ENCODE measurements at places on chromosomes 2 and 18.

DNA sequence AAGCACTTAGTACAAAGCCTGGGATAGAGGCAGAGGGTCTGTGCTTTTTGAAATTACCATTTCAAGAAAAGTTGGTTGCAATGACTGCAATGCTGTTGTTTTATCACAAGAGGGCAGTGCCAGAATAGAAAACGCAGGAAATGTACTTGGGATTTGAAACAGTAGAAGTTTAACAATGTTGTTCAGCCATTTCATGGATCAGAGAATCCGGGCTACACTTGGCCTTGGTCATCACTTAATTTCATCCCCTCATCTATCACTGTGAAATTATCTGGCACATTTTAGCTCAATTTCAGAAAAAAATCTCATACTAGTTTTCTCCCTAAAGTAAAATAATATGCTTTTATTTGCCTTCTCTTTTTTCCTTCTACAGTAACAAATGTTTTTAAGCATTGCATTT is 70.8 kb downstream of the RAPGEF4 start:
- DNase-seq, result peak; percentile 97

GRCh38 chr2:231666171-231667095 is 41.9 kb upstream of the PTMA start:
- peak; percentile 95 for DNase-seq

DNA sequence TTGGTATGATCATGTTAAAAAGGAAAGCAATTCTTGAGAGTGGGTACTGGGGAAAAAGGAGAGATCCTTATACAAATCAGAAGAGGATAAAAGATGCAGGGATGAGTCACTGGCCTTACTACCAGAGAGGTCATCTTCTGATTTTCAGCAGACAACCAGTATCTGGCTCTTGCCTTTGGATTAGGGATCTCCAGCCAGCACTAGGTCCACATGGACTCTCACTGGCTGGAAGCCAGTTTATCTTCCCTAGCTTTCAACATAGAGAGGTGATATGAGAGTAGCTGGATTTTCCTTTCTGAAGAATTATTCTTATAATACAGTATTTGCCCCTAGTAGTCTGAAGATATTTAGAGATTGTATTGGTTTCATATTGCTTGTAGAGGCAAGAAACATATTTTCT is 30.2 kb downstream of the CERKL start:
- no peak for DNase-seq

DNA sequence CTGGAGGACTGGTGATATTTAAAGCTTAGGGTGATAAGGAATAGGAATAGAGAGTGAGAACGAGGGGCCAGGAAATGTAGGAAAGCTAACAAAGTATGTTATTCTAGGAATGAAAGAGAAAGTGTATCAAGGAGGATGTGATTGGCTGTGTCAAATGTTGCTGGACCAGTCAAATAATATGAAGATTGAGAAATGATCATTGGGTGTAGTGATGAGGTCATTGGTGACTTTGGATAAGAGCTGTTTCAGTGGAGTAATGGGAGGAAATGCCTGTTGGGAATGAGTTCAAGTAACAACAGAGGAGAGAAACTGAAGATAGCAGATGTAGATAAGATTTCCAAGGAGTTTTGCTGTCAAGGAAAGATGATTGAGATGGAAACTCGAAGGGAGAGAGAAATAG is 74.4 kb downstream of the UBE2E3 start:
- no peak for DNase-seq

DNA sequence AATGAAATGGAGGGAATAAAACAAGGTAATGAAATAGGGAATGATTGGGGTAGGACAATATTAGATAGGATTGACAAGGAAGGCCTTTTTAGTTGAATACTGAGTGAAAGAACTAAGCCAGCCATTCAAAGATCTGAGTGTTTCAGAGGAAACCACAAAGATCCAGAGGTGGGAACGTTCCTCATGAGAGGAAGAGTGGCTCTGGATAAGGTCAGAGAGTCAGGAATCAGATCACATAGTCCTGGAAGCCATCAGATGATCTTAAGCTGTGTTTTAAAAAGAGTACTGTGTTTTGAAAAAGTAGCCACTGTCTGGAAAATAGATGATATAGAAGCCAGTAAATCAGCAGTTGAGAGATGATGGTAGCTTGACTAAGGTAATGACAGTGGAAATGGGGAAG is 11.8 kb downstream of the TTLL4 start:
- DNase-seq, result no peak

GRCh38 chr2:79375817-79376216 is 137.0 kb upstream of the CTNNA2 start:
- no peak for DNase-seq

- no peak for DNase-seq
Measured at GRCh38 chr2:239865059-239865639, 160.0 kb downstream of the NDUFA10 start.

DNA sequence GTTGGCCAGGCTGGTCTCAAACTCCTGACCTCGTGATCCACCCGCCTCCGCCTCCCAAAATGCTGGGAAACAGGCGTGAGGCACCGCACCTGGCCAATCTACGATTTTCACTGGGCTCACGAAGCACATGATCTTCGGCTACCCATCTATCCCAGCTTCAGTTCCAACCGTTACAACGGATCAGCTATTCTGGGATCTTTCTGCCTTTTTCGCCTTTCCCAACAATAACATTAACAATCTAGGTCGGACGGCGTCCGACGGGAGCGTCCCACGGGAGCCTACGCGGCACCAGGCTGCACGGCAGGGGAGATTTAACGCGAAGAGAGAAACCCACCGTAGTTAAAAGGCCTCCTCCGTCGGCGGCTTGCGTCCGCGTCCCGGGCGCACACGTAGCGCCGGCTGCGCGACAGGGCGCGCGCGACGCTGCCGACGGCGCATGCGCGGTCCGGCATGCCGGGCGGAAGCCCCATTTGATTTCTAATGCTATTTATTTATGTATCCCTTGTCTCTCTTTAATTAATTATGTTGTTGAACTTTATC is at the start of gene MSL3B:
Gene MSL3B, minus strand, starts transcription at position 394 of the 540 bp plus-strand sequence.
- peak; percentile 62 for DNase-seq

GRCh38 chr18:12657684-12658425 is at the start of gene SPIRE1:
Gene SPIRE1, minus strand, starts transcription at chr18:12658107. Its CDS starts 241 bp downstream, at chr18:12657866.
- DNase-seq, result peak; percentile 48

DNA sequence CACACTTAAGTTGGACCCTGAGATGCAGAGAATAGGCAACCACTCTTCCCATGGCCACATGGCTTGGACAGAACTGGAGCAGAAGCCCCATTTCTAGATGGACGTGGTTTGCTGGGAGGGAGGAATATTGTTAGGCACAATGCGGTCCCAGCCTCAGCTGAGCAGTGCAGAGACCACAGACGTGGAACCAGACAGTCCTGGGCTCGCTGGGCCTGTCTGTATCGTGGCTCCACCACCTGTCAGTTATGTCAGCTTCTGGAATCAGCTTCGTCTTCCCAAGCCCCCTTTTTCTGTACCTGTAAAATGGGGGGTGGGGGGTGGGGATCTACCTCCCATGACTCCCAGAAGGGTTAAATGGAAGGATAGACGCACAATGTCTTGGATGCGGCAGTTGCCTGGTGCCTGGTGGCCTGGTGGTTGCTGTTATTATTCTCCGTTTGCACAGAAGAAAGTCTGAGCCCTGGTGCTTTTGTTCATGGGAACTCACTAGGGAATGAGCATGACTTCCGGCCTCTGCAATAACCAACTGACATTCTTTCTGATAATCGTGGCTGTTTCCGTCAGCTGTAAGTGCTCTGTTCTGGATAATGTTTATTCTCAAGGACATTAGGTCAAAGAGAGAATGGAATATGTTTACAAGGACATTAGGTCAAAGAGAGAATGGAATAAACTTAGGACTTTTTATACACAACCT is 31.4 kb downstream of the COLEC11 start:
- DNase-seq, result no peak

DNA sequence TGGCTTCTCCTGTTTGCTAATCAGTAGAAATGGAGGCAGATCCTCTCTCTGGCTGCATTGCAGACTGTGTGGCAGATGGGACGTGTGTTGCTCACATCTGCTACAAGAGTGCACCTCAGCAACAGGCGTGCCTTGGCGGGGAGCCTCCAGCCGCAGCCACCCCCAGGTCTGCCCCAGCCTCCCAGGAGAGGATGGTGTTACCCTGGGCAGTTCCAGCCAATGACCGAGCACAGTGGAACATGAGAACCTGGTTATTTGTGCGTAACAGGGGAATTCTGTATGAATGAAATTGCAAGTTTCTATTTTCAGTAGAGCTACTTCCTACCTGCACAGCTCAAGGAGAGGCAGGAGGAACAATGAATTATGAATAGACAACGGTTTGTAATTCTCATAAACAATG is 130.6 kb upstream of the CBLN2 start:
- no peak for DNase-seq

GRCh38 chr2:70716951-70717350 is 51.0 kb downstream of the ADD2 start:
- no peak for DNase-seq

DNA sequence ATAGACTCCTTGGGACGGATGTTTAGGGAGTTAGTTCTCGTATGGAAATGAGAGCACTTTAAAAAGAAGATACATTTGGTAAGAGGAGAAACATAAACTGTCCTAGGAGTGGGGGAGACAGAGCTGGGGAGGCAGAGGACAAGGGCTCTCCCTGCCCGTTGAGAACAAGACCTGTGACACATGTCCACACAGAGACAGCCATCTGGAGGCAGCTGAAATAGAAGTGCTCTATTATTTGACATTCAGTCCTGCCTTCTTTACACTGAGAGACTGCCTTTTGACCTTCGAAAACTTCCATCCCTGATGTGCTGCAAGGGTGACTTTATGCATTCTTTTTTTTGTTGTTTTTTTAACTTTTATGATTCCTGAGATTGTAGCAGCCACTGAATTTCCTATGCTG is 150.1 kb downstream of the UXS1 start:
- DNase-seq, result no peak

DNA sequence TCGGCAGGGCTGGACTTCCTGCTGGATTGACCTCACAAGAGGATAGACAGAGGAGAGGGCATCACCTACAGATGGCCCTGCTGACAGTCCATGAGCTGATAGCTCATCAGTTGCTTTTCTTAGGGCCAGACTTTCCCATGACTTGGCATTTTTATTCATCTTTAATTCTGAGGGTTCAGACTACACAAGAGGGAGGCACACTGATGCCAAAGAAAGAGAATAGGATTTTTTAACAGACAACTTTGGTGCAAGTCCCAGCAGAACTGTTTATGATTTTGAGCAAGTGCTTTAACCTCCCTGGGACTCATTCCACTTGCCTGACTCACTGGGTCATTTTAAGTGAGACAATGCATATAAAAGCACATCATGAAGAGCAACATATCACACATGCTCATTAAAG is 299.2 kb downstream of the INSIG2 start:
- DNase-seq, result no peak

DNA sequence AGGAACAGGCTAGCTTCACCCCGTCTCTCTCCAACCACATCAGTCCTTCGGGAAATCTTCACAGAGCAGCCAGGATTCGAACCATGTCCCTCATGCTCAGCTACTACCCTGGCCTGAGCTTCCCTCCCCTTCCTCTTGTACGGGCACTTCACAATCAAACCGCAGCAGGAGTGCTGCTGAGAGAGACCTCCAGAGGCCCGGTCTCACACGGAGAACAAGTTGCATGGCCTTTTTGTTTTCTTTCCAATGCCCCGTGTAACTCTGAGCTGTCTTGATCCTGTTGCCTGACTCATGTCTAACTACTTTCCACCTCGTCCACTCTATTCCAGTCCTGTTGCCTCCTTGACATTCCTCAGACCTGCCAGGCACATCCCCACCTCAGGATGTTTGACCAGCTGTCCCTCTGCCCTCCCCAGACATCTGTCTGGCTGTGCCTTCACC is 25.4 kb downstream of the FBLN7 start:
- peak; percentile 71 for DNase-seq

- no peak for DNase-seq
Measured at GRCh38 chr2:235263205-235264120, 230.4 kb upstream of the AGAP1 start.

- DNase-seq, result no peak
Measured at GRCh38 chr2:9974343-9974742, 22.9 kb downstream of the GRHL1 start.

DNA sequence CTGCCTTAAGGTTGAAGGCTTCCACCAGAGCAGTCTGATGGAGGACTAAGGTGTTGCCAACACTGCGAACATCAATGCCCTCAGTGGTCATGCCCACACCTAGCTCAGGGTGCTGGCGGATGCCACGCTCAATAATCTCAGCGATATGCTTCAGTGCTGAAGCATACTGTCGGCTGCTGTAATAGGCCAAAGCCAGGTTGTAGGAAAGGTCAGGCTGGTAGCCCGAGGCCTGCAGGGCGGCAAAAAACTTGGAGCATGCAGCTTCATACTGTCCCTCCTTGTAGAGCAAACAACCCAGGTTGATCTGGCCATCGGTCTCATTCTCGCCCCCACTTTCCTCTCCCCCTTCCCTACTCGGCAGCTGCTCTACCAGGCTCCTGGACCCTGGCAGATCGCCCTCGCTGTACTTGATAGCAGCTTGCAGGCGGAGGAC is 159.4 kb downstream of the AGPS start:
- DNase-seq, result peak; percentile 52

- no peak for DNase-seq
Measured at GRCh38 chr18:21063011-21063410, 48.6 kb downstream of the ROCK1 start.

GRCh38 chr2:118473846-118474540 is 373.5 kb downstream of the EN1 start:
- DNase-seq, result peak; percentile 65

DNA sequence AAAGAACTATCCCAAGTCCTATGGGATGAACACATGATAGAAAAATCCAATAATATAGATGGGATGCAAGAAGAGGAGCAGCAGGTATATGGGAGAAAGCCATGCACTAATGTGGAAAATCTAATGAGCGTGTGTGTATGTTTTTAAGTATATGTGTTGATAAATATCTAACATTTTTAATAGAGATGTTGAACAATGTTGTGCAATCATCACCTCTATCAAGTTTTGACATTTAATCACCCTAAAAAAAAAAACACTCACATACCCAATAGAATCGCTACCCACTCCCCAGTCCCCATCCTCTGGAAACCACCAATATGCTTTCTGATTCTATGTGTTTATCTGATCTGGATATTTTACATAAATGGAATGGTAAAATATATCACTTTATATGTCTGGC is 983.7 kb downstream of the SUCLG1 start:
- no peak for DNase-seq

DNA sequence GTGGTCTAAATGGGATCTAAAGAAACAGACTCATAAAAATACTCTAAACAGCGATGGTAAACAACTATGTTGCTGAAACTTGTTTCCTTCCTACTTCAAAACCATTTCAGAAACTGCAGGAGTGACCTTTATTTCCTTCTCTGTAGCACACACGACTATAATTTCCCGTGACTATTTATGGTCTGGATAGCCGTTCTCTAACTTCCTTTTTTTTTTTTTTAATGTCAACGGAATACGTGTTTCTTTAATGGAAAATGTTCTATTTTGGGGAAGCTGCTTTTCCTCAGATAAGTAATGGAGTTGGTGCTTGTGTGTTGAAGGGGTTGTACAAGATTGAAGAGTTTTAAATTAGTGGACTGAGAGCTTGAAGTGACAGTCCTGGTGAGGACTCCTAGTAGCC is 224.1 kb downstream of the PHLPP1 start:
- peak; percentile 48 for DNase-seq

DNA sequence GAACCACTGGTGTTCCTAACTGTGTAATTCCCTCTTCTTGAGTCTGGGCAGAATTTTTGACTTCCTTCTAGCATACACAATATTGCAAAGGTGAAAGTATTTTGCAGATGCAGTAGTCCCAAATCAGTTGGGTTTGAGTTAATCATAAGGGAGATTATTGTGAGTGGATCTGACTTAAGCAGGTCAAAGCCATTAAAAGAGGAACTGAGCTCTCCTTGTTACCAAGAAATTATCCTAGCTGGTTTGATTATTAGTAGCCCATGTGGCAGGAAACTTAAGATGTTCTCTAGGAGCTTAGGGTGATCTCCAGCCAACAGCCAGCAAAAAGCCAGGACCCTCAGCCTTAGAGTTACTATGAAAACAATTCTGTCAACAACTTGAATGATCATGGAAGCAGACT is 221.8 kb downstream of the RPIA start:
- no peak for DNase-seq
